ENCODE measurements at places on chromosomes 4 and X.

- DNase-seq: no peak
Observed at GRCh38 chr4:85946821-85947220, 413.0 kb downstream of the MAPK10 start.

GRCh38 chr4:11597506-11597905 lies 168.8 kb upstream of the HS3ST1 start:
- DNase-seq: no peak

GRCh38 chr4:4217113-4217512 lies 9.6 kb downstream of the OTOP1 start:
- no peak for DNase-seq

DNA sequence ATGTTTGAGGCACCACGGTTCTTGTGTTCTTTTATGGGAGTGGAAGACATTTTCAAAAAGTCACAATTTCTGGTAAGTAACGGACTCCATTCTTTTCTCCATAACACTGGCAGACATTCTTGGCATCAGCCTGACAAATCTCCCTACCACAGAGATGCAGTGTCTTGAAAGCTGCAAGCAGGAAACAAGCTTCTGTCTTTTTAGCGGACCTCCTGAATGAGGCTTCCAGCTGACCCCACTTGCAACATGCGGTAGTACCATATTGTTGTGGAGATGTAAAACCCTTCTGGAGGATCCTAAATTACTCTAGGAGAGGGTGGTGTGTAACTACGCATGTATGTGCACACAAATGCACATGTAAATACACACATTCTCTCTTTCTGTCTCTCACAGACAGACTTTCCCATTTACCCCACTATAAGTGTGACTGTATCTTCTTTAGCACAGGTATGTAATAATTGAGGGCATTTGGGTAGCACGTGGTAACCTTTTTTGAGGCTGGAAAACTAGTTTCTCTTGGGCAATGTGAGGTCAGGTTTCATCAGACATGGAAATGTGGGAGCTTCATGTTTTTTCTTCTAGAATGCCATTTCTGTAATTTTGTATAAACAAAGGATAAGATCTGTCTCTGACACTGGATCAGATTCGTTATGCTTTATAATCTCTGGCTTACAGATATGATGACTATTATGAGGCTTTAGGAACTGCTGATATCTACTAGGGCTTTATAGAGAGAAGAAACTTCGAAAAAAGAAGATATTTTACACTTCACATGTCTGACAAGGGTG lies 130.1 kb downstream of the MGST2 start:
- no peak for DNase-seq

DNA sequence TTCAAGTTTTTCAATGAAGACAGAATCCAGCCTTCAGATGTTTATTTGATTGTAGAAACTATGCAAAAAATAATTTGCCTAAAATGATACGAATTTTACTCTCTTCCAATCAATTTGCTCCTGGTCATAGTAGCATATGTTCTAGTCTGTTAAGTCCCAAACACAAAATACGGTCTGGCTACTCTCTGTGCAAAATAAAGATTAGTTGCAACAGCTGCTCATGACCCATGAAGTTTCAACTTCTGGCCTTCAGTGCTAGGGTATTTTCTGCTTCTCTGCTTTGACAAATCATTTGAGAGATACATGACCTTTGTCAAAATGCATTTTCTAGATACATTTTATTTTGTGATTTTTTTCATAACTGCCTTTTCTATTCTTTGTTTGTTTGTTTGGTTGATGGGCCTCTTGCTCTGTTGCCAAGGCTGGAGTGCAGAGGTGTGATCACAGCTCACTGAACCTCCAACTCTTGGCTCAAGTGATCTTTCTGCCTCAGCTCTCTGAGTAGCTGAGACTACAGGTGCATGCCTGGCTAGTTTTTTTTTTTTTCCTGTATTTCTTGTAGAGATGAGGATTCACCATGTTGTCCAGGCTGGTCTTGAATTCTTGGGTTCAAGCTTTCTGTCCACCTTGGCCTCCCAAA lies 55.2 kb downstream of the TACR3 start:
- no peak for DNase-seq

- DNase-seq: no peak
Observed at GRCh38 chr4:161702287-161702686, 461.5 kb downstream of the FSTL5 start.

- DNase-seq: no peak
Observed at GRCh38 chr4:54032558-54033135, 31.8 kb downstream of the CHIC2 start.

- no peak for DNase-seq
Observed at GRCh38 chr4:67568820-67569219, 10.3 kb downstream of the STAP1 start.

DNA sequence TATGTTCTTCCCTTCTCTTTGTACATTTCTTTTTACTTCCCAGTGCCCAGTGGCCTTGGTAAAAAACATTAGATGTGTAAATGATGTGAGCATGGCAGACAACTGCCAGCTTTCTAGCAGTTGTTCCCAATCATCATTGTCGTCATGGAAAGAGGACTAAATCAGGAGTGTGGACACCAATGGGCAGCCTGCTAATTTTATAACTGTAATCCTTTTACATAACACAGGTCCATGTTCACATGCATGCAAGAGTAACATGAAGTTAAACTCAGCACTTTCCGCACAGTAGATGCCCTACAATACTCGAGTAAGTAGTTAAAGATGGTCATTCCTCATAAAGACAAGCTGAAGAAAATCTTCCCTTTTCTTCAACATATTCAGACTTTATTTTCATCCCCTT lies 23.4 kb upstream of the G3BP2 start:
- no peak for DNase-seq

DNA sequence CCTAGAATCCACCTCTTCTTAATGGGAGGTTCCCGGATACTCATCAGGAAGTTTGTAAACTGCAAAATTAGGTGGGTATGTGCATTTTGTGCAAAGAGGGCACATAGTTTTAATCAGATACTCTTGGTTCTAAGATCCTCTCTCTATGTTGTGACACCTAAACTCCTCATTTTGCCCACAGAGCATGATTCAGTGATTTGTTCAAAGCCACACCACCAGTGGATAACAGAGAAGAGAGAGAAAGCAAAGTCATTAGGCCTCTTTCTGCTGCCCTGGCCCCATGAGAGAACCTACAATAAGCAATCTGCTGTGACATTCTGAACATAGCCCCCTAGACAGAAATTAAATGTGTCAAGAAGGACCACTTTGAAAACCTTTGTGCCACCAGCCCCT lies 72.3 kb upstream of the STIM2 start:
- no peak for DNase-seq

GRCh38 chrX:108257556-108257955 lies 166.0 kb downstream of the ATG4A start:
- no peak for DNase-seq

GRCh38 chrX:51837921-51838320 lies 55.5 kb upstream of the MAGED1 start:
- no peak for DNase-seq

- no peak for DNase-seq
Observed at GRCh38 chr4:1293531-1293941, 3.8 kb downstream of the MAEA start.

DNA sequence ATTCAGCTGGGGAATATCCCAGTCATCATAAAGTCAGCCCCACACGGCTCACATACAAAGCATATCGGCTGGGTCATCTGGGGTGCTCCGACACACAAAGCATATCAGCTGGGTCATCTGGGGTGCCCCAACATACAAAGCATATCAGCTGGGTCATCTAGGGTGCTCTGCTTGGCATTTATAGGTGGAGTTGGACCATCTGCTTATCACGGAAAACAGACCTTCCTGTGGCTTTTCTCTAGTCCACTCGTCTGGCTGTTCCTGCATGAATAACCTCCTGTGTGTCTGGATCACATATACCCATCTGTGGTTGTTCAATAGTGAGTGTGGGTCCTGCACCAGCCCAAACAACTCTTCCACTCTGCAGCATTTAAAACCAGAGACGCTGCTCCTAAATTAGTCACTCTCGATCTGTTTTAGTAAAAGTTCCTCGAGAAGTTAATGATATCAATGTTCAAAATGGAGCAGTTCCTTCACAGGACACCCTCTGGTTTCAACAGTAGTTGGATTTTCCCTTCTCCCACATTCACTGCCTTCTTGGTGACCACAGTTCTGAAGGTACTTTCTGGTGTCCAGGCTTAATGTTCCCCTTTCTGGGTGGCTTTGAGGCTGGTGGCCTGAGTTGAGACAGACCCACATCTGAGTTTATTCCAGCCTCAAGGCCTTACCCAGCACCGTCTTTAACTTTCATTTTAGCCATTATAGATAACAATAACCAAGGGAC lies 70.0 kb upstream of the FRG1 start:
- no peak for DNase-seq

DNA sequence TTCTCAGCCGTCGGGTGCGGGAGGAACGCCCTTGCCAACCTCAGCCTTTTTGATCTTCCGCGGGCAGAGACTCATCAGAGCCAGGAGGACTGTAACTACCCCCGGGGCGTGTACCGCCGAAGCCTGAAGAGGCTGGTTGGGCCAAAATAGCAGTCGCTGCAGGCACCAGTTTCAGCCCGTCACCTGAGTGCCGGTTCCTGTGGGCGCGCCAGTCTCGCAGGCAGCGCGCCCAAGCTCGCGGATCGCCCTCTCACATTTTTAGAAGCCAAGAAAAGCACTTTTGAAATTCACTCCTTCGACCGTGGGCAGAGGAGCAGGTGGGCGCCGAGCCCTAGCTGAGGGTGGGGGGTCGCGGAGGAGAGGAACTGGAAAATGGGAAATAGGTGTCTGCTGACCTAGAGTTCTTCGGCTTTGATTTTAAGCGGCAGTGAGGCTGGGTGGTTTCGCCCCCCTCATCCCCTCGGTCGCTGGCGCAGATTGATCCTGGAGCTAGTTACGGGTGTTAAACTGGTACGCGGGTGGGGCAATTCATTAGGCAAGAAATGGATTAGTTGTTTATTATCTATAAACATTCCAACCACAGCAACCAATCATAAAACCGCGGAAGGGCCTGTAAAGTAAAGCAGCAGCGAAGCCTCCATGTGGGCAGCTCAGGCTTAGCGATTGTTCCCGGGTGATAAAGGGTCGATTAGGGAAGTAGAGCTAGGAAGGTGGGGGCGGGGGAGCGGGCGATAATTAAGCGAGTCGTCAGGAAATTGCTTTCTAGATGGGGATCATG lies 69.2 kb downstream of the FBXO8 start:
- no peak for DNase-seq

DNA sequence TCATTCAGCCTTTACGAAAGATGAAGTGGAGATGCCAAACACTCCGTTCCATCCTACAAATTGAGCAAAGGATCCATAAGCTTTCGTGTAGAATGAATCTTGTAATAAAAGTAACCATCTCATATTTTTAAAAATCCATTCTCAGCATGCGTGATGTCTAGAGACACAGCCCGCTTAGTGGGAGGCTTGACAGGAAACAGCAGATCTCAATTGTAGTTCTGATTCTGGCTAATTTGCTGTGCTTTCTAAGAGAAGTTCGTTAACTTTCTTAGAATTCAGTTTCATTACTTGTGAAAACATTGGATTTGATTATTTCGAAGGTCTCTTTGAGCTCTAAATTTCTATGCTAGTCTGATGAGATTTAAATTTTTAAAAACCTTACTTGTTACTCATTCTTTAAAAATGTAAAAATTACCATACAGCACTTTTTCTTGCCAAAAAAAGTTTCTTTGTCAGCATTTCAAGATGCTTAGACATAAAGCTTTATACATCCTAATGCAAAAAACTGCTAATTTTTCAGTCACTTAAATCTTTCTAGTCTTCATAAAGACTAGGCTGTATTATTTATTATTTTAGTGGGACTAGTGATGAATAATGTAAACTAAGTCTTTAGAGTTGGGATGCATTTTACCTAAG lies 66.9 kb upstream of the NEIL3 start:
- no peak for DNase-seq

- no peak for DNase-seq
Observed at GRCh38 chr4:78949735-78950134, 10.5 kb upstream of the PAQR3 start.

- no peak for DNase-seq
Observed at GRCh38 chrX:100830143-100830542, 10.0 kb downstream of the CSTF2 start.

- no peak for DNase-seq
Observed at GRCh38 chr4:131257241-131257640, 1891.9 kb upstream of the PCDH10 start.

GRCh38 chr4:13349096-13349495 lies 135.0 kb downstream of the RAB28 start:
- DNase-seq: no peak

DNA sequence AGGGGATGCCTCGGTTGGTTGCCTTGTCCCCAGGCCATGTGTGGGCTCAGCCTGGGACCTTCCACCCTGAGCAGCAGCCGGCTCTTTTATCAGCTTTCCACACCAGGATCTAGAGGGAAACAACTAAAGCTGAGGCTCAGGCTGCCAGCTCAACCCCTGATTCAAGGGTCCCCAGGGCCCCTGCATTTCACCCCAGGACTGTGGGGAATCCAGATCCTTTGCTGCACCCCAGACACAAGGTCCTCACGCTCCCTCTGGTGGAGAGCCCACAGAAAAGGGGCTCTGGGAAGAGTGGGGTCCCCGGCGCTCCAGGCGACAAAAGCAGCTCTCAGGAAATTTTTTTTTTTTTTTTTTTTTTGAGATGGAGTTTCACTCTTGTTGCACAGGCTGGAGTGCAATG lies 64.3 kb downstream of the ZFYVE28 start:
- DNase-seq: no peak

DNA sequence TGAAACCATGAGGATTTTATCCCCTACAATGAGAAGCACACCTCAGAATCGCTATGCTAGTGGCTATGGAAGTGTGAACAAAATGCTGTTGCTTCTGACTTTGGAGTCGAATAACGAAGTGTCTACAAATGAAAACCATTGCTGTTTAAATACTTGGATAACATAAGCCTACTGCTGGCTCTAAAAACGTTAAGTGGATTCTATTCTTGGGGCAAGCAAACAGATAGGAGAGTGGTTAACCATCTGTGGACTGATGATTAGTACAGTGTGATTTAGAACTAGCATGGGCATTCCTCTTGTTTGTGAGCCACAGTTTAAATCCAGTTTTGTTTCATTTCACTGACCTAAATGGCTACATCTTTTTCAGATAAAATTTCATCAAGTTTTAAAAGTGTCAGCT lies 109.7 kb upstream of the PNPLA4 start:
- no peak for DNase-seq

DNA sequence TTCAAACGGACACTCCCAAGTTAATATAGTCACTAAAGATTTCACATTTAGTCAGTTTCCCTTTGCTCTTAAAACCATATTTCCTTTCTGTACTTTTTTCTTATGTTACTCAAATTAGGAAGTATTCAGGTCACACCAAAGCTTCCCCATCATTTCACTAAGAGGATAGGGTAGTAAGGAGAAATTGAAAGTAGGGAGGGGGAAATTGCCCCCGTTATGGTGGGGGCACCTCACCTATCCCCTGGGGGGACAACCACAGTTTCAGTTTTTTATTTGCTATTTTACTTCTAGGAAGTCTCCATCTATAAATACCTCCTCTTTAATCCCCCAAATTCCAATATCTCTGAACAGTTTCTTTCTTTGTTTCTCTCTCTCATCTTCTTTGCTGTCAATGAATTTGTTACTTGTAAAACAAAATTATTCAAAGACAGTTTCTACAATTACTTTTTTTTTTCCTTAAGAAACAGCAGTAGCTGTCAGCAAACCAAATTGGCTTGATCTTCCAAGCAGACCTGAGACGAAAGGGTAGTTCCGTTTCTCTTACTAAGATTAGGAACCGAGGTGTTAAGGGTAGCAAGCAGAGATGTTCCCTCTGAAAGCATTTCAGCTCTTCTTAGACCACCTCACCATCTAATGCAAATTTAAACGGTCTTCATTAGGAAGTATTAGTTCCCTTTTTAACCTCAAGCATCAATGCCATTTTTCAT lies 160.2 kb upstream of the KLF3 start:
- no peak for DNase-seq

GRCh38 chrX:120140293-120140981 lies 18.0 kb upstream of the RHOXF2 start:
- DNase-seq: no peak

Data from stimulated activated CD8-positive, alpha-beta memory T cell treated with anti-CD3 and anti-CD28 coated beads, Interleukin-15, amount 100 ng/mL, for 48 hours (primary cell).